ENCODE measurements at places on chromosomes 4 and X.

DNA sequence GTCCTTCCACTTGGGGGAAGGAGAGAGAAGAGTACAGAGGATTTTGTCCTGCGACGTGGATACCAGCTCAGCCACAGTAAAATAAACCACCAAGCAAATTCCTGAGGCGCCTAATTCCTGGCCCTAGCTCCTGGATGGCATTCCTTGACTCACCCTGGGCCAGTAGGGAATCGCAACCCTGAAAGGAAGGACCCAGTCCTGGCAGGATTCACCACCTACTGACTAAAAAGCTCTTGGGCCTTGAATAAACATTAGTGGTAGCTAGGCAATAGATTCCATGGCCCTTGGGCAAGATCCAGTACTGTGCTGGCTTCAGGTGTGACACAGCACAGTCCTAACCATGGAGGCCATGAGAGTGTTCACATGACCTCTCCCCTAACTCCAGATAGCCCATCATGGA is 45.6 kb downstream of the GABRA3 start:
- no peak for DNase-seq

- DNase-seq: peak; percentile 53
These were observed 21.5 kb downstream of the RWDD4 start for GRCh38 chr4:183637461-183637860.

GRCh38 chrX:130110379-130111219 is at the start of gene ELF4:
Gene ELF4 (minus strand): TSS chrX:130110497. CDS start chrX:130081330, 29,167 bp downstream.
- peak; percentile 58 for DNase-seq

GRCh38 chrX:123425904-123426303 is 241.8 kb downstream of the GRIA3 start:
- DNase-seq: peak; percentile 26

- no peak for DNase-seq
These were observed 310.2 kb downstream of the ASMT start for GRCh38 chrX:1925053-1925481.

- no peak for DNase-seq
These were observed 89.8 kb upstream of the GPRIN3 start for GRCh38 chr4:89397441-89397840.

DNA sequence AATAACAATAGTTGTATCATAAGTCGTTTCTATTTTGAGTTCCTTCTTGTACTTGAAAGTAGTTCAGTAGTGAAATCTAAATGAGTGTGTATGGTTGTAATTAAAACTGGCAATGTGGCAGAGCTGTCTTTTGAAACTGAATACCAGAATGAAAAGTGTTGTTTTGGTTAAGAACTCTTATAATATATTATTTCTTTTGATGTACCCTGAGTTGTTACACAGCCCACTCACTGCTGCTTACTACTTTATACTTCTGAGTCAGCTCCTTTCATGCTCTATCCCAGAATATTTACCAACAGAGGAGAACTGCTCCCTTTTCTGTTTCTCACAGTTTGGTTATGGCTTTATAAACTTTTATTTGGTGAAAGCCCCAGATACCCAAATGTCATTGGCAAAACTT is 28.8 kb downstream of the FAM199X start:
- DNase-seq: no peak

Data from choroid plexus epithelial cell (primary cell).